ENCODE measurements at places on chromosomes 11 and 22. TPM values are rescaled to one million over a fixed set of nuclear protein-coding genes. Genes with fewer than 3 reads are reported as not detected.

The UBQLN3 gene
- 0.49 TPM for total RNA-seq

GRCh38 chr11:120482149-120482548 lies 29.4 kb upstream of the GRIK4 start:
- H3K36me3 ChIP-seq, result no peaks in the 10 kb centered on the region
- no peaks in the 10 kb centered on the region for H3K4me1 ChIP-seq
- no peak overlapping the region for H3K4me3 ChIP-seq
- no peaks in the 10 kb centered on the region for H3K27me3 ChIP-seq

- H3K4me1 ChIP-seq, result no peaks in the 10 kb centered on the region
- H3K27ac ChIP-seq, result no peak overlapping the region
- H3K36me3 ChIP-seq, result no peaks in the 10 kb centered on the region
- H3K27me3 ChIP-seq, result peaks cover 3% of the 10 kb centered on the region
These were observed 7.2 kb downstream of the WT1 start for GRCh38 chr11:32427935-32428664.

DNA sequence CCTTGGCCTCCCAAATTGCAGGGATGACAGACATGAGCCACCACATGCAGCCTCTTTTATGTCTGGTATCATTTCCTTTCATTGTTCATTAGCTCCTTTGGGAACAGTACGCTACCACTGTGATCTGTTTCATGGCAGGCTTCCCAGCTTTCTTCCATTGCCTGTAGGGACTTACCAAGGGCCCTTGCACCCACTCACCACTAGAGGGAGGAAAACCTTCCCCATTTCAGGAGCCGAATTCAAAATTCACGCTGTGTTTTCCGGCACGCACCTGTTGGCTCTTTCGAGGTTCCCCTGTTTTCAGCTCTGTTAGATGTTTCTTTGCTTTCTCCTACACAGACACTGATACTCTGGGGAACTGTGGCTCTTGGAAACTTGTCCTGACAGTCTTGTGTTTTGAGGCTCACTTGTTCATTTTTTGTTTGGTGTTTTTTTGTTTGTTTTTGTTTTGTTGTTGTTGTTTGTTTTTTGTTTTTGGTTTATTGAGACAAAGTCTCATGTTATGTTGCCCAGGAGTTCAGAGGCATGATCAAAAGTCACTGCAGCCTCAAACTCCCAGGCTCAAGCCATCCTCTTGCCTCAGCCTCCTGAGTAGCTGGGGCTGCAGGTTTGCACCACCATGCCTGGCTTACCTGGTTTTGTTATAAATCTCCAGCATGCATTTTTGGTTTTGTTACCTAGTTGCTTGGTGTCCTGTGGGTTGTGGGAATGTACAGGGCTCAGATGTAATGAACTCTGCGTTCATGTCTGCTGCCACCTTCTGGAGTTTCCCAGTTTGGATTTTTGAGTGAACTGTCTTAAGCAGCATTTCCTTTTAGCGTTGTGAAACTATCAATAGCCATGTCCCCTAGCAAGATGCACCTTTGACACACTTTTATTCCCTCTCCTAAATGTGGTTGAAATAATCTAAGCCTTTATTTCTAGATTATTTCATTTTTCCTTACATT lies 2.3 kb downstream of the KRTAP5-11 start:
- no peaks in the 10 kb centered on the region for H3K27me3 ChIP-seq
- no peaks in the 10 kb centered on the region for H3K36me3 ChIP-seq
- no peak overlapping the region for H3K27ac ChIP-seq
- H3K4me3 ChIP-seq, result no peak overlapping the region
- no peaks in the 10 kb centered on the region for H3K4me1 ChIP-seq

DNA sequence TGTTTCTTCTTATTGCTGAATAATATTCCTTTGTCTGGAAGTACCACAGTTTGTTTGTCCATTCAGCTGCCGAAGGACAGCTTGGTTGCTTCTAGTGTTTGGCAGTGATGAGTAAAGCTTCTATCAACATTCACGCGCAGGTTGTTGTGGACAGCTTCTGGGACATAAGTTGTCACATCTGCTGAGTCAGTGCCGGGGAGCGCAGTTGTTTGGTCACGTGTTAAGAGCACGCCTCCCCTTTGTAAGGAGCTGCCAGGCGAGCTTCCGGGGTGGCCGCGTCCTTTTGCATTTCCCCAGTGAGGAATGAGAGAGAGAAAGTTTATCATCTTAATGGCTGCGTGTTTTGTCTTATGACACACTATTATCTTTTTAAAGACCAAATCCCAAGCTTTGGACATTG lies 30.3 kb downstream of the SAMM50 start:
- H3K27ac ChIP-seq, result no peak overlapping the region
- no peaks in the 10 kb centered on the region for H3K27me3 ChIP-seq
- H3K4me3 ChIP-seq, result no peak overlapping the region
- peaks cover 87% of the 10 kb centered on the region for H3K36me3 ChIP-seq
- no peak for DNase-seq

The MUC6 gene
- not detected for total RNA-seq

GRCh38 chr11:111400595-111400994 lies 21.5 kb upstream of the POU2AF1 start:
- H3K36me3 ChIP-seq, result no peaks in the 10 kb centered on the region
- no peak overlapping the region for H3K4me3 ChIP-seq
- no peak overlapping the region for H3K27ac ChIP-seq
- no peaks in the 10 kb centered on the region for H3K27me3 ChIP-seq
- no peak for DNase-seq

The MMP8 gene
- total RNA-seq, result not detected

- peak overlapping the region; percentile 97 for H3K4me3 ChIP-seq
- no peaks in the 10 kb centered on the region for H3K27me3 ChIP-seq
- DNase-seq, result no peak
- peak overlapping the region; percentile 95 for H3K27ac ChIP-seq
These were observed 887 bp downstream of the IRF7 start for GRCh38 chr11:614623-615503.

The CRYBB2 gene
- not detected for total RNA-seq

DNA sequence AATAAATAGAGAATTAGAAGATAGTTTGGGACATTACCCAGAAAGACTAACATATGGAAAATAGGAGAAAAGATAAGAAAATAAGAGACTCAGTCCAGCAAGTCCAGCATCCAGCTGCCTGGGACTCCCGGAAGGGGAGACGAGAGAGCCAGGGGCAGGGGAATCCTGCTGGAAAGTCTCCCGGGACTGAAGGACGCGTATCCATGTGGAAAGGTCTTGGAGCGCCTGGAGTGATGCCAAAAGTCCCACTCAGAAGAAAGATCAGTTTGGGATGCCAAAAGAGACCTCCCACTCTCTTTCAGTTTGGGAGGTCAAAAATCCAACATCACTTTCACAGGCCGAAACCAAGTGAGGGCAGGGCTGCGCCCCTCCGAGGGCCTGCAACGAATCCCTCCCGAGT lies 30.7 kb downstream of the LRFN4 start:
- no peak for DNase-seq
- H3K36me3 ChIP-seq, result no peaks in the 10 kb centered on the region
- H3K27me3 ChIP-seq, result no peaks in the 10 kb centered on the region

DNA sequence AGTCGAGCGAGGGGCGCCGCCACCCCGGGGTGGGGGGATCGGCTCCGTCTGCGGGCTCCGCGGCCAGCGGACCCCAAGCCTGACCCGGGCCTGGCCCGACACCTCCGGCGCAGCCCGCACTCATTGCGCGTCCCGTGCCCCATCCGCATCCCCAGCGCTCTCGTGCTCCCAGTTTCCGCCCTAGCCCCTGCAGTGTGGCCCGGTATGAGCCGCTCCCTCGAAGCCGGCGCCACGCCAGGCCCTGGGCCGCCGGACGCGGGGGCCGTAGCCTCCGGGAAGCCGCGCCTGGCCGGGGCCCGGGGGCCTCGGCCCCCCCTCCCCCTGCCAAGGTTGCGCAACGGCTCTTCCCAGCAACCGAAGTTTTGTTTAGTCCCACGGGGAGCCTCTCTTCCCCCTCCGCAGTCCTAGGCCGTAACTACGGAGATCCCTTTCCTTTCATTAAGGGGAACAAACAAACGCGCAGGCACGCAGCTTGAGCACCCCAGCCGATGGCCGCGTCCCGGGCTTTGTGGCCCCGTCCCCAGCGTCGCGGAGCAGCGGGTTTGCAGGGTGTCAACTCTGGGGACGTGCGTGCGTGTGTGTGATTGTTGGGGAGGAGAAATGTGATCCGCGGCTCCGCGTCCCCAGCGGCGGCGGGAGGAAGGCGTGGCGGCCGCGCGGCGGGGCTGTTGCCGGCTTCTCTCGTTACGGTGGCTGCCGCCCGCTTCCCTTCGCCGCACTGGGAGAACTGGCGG lies 883 bp downstream of the HIPK3 start:
- H3K36me3 ChIP-seq, result peaks cover 6% of the 10 kb centered on the region
- peak overlapping the region; percentile 63 for H3K4me3 ChIP-seq
- H3K27me3 ChIP-seq, result no peaks in the 10 kb centered on the region
- peak overlapping the region; percentile 97 for H3K27ac ChIP-seq

- no peaks in the 10 kb centered on the region for H3K36me3 ChIP-seq
- no peaks in the 10 kb centered on the region for H3K27me3 ChIP-seq
- H3K4me3 ChIP-seq, result peak overlapping the region; percentile 38
- peak overlapping the region; percentile 62 for H3K27ac ChIP-seq
- peaks cover 24% of the 10 kb centered on the region for H3K4me1 ChIP-seq
These were observed 14.9 kb downstream of the DCPS start for GRCh38 chr11:126318574-126319373.

GRCh38 chr22:27420817-27421361 lies 380.7 kb downstream of the MN1 start:
- no peaks in the 10 kb centered on the region for H3K4me1 ChIP-seq
- no peak overlapping the region for H3K4me3 ChIP-seq
- no peak for DNase-seq
- H3K36me3 ChIP-seq, result no peaks in the 10 kb centered on the region
- H3K27me3 ChIP-seq, result no peaks in the 10 kb centered on the region
- no peak overlapping the region for H3K27ac ChIP-seq

The CASP1 gene
- 141 TPM for total RNA-seq

The LSP1 gene
- total RNA-seq, result 289 TPM

The IGF2 gene
- total RNA-seq, result not detected

GRCh38 chr11:46239801-46240061 lies 37.7 kb upstream of the CREB3L1 start:
- peaks cover 12% of the 10 kb centered on the region for H3K4me1 ChIP-seq
- no peaks in the 10 kb centered on the region for H3K27me3 ChIP-seq
- no peaks in the 10 kb centered on the region for H3K36me3 ChIP-seq

DNA sequence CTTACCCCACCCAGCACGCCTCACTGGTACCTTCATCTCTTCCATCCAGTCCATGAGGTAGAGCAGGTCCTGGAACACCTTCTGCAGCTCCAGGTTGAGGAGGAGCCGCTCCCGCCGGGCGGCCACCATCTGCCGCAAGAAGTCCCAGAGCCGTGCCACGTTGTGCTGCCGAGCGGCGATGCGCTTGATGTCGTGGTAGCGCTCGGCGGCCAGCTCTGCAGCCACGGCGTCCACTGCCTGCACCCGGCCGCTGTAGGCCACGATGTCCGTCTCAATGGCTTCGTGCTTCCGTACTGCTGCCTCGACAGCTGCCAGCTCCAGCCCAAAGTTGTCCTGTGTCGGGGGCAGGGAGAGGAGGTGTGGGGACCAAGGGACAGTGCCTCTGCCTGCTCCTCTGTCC lies 21.5 kb downstream of the SPTBN2 start:
- H3K36me3 ChIP-seq, result no peaks in the 10 kb centered on the region
- no peaks in the 10 kb centered on the region for H3K4me1 ChIP-seq
- no peak for DNase-seq
- no peak overlapping the region for H3K27ac ChIP-seq
- H3K27me3 ChIP-seq, result no peaks in the 10 kb centered on the region

All from naive thymus-derived CD4-positive, alpha-beta T cell (primary cell).